ENCODE measurements at places on chromosomes 5 and 9.

DNA sequence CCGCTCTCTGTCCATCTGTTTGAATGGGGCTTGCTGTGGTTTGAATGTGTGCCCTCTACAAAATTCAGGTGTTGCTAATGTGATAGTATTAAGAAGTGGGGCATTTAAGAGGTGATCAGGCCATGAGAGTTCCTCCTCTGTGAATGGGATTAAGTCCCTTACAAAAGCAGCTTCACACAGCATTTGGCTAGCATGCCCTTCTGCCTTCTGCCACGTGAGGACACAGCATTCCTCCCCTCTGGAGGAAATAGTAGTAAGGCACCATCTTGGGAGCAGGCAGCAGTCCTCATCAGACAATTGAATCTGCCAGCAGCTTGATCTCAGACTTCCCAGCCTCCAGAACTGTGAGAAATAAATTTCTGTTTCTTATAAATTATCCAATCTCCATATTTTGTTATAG, 540.2 kb downstream of the CSNK1G3 start:
- no peak for DNase-seq

GRCh38 chr5:14521748-14522147, 59.8 kb upstream of the OTULINL start:
- DNase-seq = no peak

GRCh38 chr9:117063721-117064471, 351.0 kb downstream of the ASTN2 start:
- DNase-seq = no peak

DNA sequence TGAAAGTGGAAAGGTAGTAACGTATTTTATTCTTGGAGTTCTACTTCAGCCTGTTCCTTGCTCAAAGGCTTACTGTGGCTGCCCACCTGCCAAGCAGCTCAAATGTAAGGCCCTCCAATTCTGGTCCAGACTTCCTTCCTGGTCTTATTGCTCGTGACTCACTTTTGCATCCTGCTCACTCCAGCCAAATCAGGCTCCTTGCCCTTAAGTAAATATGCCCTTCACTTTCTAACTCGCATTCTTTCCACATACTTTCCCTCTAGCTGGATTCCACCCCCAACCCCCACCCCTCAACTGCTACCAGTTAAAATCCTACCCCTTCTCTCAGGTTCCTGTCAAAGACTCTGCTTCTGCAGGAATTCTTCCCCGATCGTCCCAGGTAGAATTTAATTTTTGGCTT, 96.6 kb downstream of the GALNT10 start:
- peak; percentile 1 for DNase-seq

- no peak for DNase-seq
Measured at GRCh38 chr9:14209399-14210345, 104.3 kb downstream of the NFIB start.

- DNase-seq = peak; percentile 55
Measured at GRCh38 chr9:117825609-117826347, 121.6 kb downstream of the TLR4 start.

- no peak for DNase-seq
Measured at GRCh38 chr5:77841616-77842015, 65.5 kb upstream of the TBCA start.

DNA sequence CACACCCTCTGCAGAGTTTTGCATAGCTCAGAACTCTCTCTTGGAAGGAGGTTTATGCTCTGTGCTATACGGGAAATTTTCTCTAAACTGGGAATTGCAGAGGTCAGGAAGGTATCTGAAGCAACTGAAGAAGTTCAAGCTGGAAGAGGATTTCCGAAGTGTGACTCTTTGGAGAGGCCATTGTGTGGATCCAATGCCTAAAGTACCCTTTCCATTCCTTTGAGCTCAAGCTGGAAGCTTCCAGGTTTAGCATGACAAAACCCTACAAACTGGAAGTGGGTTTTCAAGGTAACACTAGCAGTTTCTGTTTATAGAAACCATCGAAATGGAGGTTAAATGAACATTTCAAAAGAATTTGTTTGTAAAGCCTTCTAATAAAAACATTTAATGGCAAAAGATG, 187.1 kb downstream of the CFAP90 start:
- DNase-seq = no peak
